Activated effector memory CD4-positive, alpha-beta T cell treated with Interleukin-2 at 50 U/mL for 16 hours (primary cell): ENCODE measurements at places on chromosomes 5 and 9.

DNA sequence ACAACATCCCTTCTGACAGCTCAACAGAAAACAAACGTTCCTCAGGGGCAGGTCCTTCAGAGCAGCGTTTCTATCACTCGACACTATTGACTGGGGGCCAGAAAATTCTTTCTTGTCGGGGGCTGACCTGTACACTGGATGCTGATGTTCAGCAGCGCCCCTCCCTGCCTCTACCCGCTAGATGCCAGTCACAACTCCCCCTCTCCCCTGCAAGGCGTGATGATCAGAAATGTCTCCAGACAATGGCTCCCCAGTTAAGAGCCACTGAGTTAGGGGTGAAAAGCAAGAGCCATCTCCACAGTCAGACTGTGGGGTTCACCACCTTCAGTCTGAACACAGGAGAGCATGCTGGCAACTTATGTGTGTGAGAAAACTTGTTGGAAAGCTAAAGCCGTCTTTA, 39.8 kb downstream of the SERINC5 start:
- DNase-seq: no peak

- DNase-seq: no peak
These were observed 18.7 kb upstream of the ADAM19 start for GRCh38 chr5:157594257-157594656.

GRCh38 chr5:78519198-78519941, 129.2 kb downstream of the LHFPL2 start:
- DNase-seq: no peak

GRCh38 chr9:134421888-134422287, 95.6 kb downstream of the RXRA start:
- DNase-seq: no peak

DNA sequence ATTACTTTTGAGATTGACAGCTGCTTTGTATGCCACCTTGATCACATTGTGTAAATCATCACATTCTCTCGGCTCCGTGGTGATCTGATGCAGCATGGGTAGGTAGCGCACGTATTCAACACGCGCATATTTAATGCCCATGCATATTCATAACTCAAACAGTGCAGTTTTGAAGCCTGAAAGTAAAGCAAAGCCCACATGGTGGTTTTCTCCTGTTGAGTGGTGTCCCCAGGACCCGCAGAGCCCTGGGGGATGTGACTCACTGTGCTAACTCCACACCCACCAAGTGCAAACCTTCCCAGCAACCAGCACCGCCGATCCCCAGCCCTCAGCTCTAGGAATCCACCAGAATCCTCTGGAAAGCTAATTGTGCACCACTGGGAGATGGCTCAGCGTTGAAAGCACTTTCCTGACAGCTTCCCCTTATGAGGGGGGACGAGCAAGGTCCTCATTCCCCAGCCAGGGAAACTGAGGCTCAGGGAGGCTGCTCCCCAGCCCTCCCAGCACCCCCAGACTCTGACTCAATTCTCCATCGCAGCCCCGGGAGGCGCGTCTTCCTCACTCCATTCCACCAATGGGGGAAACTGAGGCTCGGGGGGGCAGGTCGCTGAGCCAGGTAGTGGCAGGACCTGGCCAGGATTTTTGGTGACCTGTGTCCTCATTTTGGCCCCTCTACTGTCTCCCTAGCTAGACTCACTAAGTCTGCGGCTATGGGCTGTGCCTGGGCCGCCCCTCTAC, 46.4 kb downstream of the SARDH start:
- no peak for DNase-seq

DNA sequence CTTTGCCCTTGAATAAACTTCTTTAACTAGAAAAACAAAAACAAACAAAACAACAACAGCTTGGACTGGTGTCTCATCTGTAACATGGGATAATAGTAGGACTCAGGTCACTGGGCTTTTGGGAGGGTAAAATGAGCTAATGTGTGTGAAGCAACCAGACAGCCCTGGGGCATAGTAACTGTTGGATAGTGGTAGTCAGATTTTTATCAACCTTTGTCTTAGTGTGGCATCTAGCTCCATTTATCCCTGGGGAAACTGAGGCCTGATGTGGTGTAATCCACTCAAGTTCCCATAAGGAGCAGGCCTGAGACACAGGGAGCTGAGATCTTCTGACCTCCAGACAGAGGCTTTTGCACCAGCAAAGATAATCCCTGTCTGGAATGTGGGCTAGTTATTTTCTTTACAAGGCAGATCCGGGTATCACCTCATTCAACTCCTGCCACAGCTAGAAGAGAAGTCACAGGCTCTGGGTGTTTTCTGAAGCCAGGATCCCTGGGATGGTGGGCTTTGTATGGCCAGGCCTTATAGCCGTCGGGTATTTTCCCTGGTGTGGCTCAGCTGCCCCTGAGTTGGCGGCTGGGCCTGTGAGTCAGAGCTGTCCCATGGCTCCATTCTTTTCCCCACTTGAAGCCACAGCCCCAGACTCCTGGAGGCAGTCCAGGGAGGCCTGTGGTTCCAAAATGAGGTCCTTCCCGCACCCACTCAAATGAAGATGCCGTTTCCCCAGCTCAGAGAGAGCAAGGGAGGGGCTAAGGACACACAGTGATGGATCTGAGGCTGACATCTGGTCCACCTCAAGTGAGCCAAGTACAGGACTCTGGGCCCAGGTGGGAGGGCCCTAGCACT, 26.1 kb upstream of the CSF1R start:
- DNase-seq: no peak

DNA sequence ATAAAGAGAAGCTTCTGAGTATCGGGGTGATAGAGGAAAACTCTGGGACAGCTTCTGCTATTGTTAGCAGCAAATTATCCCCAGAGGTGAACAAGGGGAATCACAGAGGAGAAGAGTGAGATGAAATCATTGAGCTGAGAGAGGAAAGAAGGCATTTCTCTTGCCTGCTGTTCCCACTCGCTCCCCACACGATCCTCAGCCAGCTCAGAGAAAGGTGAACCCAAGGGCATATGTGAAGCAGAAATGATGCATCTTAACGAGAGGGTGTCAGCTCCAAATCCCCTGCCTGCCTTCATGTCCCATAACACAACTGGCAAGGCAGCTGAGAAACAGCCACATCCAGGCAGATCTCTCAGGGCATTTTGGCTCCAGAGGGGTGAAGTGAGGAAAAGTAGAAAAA, 111.6 kb downstream of the BRINP1 start:
- no peak for DNase-seq

- DNase-seq: no peak
These were observed 33.9 kb downstream of the VLDLR start for GRCh38 chr9:2655411-2655901.

- DNase-seq: no peak
These were observed 200.7 kb upstream of the TBC1D2 start for GRCh38 chr9:98456156-98456613.

- no peak for DNase-seq
These were observed 12.3 kb downstream of the DCANP1 start for GRCh38 chr5:135434591-135435466.

DNA sequence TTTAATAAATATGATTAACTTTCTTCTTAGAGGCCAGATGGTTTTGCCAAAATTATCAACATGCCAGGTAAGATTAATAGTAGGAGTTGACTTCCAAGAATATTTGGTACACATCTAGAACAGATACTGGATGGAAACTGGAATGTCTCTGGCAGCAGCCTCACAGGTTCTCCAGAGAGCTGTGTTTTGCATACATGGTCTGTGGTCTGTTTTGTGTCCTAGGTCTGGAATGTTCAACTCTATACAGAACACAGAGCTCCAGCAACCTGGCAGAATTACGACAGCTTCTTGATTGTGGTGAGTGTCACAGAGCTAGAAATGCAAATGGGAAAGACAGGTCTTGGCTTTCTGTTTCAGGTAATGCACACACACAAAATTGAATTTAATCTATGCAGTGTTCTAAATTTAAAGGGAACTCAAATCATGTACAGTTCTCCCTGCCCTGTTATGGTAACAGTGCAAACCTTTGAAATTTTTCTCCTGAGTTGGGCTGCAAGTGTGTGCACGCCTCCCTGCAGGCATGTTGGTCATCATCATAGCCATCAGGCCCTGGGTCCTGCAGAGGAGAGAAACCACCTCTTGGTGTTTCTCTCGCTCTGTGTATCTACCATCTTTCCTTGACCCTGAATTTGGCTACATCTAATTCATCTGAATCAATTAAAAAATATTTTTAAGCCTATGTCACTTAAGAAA, 58.3 kb downstream of the PIK3R1 start:
- no peak for DNase-seq

DNA sequence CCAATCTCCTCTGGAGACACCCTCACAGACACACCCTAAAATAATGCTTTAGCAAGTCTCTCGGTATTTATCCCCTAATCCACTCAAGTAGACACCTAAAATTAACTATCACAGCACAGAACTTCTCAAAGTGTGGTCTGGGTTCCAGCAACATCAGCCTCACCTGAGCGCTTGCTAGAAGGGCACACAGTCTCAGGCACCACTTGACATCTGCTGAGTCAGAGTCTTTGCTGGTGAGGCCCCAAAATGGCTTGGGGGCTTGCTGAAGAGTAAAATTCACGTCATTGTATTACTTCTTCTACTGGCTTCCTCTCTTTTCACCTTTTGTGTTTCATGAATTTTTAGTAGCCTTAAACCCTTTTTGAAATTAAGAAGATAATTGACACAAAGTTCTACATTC, 9.0 kb downstream of the FOXB2 start:
- DNase-seq: no peak

DNA sequence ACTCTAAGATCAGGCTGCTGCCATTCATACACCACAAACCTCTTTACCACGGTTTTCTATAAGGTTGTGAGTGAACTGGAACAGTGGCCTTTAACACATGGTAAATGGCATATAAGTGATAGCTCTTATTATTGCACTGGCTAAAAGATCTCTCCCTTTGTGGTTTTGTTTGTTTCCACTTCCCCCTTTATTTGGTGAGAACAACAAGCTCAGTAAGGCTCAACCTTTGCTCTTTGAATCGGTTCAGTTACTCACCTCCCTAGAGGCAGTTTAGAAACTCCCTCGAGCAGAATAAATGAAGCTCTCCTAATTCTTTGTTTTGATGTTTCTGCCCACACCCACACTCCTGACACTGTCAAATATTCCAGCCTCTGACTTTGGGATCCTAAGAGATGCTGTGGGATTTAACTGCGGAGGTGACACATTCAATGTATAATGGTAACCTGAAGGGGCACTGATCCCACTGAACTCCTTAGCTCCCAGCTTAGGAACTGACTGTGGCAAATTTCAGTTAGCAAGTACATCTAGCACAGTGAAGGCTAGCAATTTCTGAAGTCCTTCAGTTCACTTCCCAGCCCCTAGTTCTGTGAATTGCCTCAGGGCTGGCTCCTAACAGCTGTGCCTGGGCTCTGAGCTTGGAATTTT, 22.5 kb upstream of the RAD23B start:
- no peak for DNase-seq

- DNase-seq: no peak
These were observed 138.5 kb upstream of the S1PR3 start for GRCh38 chr9:88852794-88853193.

- no peak for DNase-seq
These were observed 60.0 kb upstream of the CARTPT start for GRCh38 chr5:71658916-71659662.

- no peak for DNase-seq
These were observed 629.3 kb downstream of the ANXA1 start for GRCh38 chr9:73780916-73781315.

- DNase-seq: no peak
These were observed 64.5 kb downstream of the EPB41L4B start for GRCh38 chr9:109256336-109256735.

DNA sequence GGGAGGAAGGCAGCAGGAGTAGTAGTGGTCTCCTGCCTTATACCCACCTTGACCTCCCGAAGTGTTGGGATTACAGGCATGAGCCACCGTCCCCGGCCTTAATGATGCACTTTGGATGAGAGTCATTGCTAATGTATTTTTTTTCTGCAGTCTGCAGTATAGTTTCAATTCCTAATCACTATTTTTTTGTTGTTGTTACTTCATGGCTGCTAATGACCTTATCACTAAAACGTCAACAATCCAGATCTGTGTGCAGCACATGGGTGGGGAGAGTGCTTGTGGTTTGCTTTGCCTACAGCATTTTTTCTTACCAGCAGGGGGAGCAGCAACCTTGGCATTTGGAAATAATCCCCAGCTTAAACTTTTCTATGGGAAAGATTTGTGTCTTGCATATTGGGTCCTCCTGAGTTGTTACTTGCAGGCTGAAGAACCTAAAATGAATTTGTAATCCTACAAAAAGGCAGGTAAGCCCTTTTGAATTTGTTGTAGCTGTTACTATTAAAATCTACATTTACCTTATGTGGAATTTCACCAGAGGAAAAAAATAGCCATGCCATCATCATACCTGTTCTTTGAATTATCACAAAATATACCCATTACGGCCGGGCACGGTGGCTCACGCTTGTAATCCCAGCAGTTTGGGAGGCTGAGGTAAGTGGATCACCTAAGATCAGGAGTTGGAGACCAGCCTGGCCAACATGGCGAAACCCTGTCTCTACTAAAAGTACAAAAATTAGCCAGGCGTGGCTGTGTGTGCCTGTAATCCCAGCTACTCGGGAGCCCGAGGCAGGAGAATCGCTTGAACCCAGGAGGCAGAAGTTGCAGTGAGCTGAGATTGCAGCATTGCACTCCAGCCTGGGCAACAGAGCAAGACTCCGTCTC, 6.3 kb upstream of the MED7 start:
- peak; percentile 65 for DNase-seq

DNA sequence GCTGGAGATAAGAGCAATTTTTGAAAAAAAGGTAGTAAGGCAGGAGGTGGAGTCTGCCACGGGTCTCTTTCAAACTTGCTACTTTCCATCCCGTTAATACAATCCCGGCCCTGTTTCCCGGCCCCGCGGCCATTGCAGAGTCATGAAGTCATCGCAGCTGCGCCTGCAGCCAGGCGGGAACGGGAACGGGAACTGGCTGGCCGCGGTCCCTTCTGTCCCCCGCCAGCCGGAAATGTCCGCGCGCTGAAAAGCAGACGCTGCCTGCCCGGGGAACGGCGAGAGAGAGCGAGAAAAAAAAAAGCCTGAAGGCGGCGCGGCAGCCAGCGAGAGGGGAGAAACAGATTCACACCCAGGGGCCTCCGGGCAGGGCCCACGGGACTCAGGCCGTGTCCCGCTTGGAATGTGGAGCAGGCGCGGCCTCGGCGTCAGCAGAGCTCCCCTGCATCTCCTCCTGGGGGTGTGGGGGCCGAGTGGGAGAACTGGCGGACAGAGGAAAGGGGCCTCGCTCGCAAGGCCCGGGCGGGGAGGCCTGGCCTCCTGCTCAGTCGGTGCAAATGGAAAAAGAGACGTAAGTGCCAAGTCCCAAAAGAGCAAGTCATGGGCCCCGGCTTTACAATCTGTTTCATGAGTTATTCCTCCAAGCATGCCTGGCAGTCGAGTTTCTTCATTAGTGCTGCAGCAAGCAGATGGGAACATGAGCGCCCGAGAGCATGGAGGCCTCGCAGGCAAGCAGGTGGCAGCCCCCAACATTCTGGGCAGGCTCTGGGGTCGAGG, 201.2 kb upstream of the GAS1 start:
- no peak for DNase-seq
